ENCODE measurements at places on chromosomes 3 and 15.

DNA sequence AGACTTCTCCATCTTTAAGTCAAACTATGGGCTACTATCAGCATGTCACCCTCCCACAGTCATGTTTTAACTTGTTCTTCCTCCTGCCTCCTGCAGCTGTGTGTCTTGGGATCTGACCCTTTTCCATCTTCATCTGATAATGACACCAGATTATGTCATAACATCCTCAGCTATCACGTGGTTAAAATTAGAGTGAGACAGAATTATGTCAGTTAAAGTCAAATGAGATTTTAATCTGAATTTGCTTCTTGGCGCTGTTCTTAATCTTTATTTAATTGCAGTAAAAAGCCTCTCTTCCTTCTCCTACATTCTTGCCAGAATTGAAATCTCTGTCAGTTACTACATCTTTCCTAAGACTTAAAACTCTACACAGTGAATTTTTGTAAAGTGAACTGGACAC lies 107.2 kb downstream of the ARPP21 start:
- no peak for DNase-seq

GRCh38 chr3:71121429-71122167 lies 461.9 kb downstream of the FOXP1 start:
- peak; percentile 86 for DNase-seq

DNA sequence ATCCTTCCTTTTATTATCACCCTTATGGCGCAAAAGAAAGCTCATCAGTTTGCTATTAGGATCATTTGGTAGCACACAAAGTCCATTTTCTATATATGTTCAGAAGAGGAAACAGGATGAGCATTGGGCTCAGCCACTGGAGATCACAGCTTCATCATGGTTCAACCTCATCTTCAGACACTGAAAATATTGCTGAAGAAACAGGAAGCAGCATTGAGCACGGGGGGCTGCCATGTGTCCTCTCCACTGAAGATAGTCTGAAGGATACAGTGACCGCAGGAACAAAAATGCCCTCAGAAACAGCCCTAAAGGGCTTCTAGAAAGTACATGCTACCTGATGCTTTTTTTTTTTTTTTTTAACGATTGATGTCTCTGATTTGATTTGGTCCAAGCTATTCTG lies 835.3 kb upstream of the CFAP20DC start:
- no peak for DNase-seq

- no peak for DNase-seq
Measured at GRCh38 chr3:32246079-32246675, 7.7 kb downstream of the CMTM8 start.

- no peak for DNase-seq
Measured at GRCh38 chr3:11331101-11331500, 58.9 kb downstream of the ATG7 start.

GRCh38 chr3:173685456-173685855 lies 287.9 kb downstream of the NLGN1 start:
- DNase-seq: no peak

DNA sequence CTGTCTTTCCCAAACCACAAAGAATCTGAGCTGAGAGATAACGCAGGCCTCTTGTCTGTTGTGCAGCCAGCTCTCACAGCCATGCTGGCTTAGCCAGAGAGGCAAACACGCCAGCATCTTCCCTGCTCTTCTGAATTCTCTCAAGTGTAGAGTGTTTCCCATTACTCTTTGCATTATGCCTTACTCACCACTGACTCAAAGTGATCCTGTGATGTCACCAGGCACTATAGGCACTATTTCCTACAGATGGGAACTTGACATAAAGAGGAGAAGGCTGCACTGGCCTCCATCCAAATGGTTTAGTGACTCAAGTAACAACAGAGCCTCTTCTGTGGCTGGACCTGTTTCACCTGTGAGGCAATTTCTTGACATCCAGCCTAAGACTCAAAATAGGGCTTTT lies 44.4 kb downstream of the PDZRN3 start:
- no peak for DNase-seq

- no peak for DNase-seq
Measured at GRCh38 chr15:43029476-43029875, 76.4 kb downstream of the UBR1 start.

GRCh38 chr15:85406916-85407315 lies 26.5 kb downstream of the AKAP13 start:
- DNase-seq: no peak

- DNase-seq: no peak
Measured at GRCh38 chr15:95894407-95894956, 436.0 kb upstream of the NR2F2 start.

GRCh38 chr3:50251220-50251619 lies 15.2 kb downstream of the GNAI2 start:
- no peak for DNase-seq

DNA sequence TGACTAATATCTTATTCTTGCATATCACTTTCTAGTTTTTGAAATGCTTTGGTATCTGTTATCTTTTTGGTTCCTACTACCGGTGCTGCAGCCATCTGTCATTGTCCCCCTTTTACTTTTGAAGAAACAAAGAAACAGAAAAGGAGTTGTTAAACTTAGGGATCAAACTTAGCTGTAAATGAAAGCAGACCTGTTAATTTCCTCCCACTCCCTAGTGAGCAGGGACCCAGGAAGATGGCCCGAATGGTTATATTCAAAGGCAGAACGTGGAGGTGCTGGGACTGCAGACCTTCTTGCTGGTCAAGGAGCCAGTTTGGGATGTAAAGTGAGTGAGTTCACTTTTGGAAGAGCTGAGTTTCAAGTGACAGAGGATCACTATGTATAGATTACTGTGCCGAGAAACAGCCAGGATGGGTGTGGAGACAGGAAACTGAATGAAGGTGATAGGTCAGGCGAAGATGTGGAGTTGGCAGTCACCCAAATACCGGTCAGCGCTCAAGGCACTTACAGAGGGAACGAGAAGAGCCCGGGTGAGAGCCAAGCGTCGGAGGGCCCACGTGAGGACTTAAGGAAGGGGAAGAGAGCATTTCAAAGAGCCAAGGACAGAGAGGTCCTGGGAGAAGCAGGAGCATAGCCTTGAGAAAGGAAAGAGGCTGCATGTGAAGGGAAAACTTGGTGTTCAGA lies 20.1 kb downstream of the KBTBD8 start:
- DNase-seq: no peak

GRCh38 chr3:24812116-24812515 lies 317.5 kb upstream of the THRB start:
- DNase-seq: no peak

- no peak for DNase-seq
Measured at GRCh38 chr3:50572158-50572557, 2.8 kb downstream of the HEMK1 start.

All from ascending aorta (tissue), 2 donors.